ENCODE measurements at places on chromosomes 3 and 15. TPM values are rescaled to one million over a fixed set of nuclear protein-coding genes. Genes with fewer than 3 reads are reported as not detected.

ALS2CL gene
- 25.2 TPM for total RNA-seq

- H3K36me3 ChIP-seq: no peaks in the 10 kb centered on the region
- DNase-seq: no peak
- no peak overlapping the region for H3K4me3 ChIP-seq
- no peaks in the 10 kb centered on the region for H3K27me3 ChIP-seq
- H3K27ac ChIP-seq: no peak overlapping the region
- H3K4me1 ChIP-seq: peaks cover 8% of the 10 kb centered on the region
These were observed 6.8 kb downstream of the ESYT3 start for GRCh38 chr3:138441256-138441655.

PEAK1 gene
- 94.2 TPM for total RNA-seq

SCAPER gene
- 65.0 TPM for total RNA-seq

TMEM212 gene
- not detected for total RNA-seq

DNA sequence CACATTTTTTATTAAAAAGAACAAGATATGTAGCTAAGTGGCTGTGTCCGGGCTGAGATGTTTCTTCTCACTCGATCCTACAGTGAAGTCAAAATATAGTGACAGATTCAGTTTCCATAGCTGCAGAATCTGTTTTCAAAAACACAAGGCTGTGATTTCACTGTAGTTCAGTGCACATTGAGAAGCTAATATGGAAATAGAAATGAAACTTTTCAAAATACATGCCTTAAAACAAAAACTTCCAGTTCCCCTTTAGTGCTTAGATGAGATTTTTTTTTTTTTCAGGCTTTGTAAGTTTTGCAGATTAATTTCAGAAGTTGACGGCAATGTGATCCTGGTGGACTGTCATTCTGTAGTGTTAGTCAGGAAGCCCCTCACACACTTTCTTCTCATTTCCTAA, 23.8 kb upstream of the TRAK1 start:
- peak overlapping the region; percentile 28 for H3K4me3 ChIP-seq
- no peaks in the 10 kb centered on the region for H3K36me3 ChIP-seq
- H3K27ac ChIP-seq: peak overlapping the region; percentile 54
- no peak for DNase-seq
- H3K27me3 ChIP-seq: no peaks in the 10 kb centered on the region
- peaks cover 65% of the 10 kb centered on the region for H3K4me1 ChIP-seq

AAGAB gene
- total RNA-seq: 26.7 TPM
